SHP77 (cell line): ENCODE measurements at places on chromosomes 1 and 21.

GRCh38 chr1:211591980-211592493 is 13.1 kb upstream of the SLC30A1 start:
- no peak for DNase-seq

- no peak for DNase-seq
Measured at GRCh38 chr1:218693599-218693998, 348.5 kb downstream of the TGFB2 start.

GRCh38 chr1:117590273-117590925 is 15.4 kb upstream of the TENT5C start:
- peak; percentile 80 for DNase-seq

- no peak for DNase-seq
Measured at GRCh38 chr1:78229344-78229743, 183.6 kb downstream of the GIPC2 start.

DNA sequence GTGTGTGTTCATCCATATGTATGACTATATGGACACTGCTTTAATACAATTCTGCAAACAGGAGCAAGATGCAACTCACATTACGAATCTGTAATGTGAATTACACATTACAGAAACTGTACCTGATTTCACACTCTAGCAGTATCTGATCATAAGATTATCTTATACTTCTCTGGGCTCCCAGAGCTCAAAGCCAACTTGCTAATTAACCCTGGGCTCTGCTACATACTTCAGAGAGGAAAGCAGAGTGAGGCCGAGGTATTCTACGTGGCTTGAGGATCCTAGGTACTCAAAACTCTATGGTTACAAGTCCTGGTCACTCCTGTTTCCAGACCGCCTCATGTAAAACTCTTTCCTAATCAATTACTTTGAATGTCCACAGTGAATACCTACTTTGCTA is 149.2 kb upstream of the KRTAP19-8 start:
- DNase-seq: no peak

GRCh38 chr1:70284366-70284765 is 63.2 kb downstream of the SRSF11 start:
- DNase-seq: no peak

DNA sequence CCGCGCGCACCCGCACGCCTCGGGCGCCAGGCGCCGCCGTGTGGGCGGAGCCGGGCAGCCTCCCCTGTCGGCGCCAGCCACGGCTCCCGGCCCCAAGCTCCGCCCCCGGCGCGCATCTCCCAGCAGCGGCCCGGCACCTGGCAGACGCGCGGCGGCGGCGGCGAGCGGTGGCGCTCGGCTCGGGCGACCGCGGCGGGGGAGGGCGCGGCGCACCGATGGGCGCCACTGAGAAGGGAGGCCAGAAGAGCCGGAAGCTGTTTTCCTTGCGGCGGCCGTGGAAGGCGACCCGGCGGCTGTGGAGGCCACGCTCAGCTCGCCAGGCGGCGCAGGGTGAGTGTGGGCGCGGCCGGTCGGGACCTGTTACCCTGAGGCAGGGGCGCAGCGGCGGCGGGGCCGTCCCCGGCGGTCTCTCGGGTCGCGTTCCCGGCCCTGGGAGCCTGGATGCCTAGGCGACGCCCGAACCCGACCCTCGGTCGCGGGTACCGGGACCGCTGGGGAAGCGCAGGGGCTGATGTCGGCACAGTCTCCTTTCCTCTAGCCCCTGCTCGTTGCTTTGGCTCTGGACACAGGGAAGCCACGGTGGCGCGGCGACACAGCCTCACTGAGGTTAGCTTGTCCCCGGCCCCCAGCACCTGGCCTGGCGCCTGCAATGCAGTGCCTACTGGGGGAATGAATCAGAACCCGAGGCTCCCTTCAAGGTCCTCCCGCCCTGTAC is 54.9 kb upstream of the DNAJC6 start:
- peak; percentile 85 for DNase-seq

GRCh38 chr1:15636436-15636835 is 19.2 kb downstream of the DDI2 start:
- DNase-seq: no peak

- no peak for DNase-seq
Measured at GRCh38 chr1:180237869-180238476, 7.9 kb downstream of the LHX4 start.

DNA sequence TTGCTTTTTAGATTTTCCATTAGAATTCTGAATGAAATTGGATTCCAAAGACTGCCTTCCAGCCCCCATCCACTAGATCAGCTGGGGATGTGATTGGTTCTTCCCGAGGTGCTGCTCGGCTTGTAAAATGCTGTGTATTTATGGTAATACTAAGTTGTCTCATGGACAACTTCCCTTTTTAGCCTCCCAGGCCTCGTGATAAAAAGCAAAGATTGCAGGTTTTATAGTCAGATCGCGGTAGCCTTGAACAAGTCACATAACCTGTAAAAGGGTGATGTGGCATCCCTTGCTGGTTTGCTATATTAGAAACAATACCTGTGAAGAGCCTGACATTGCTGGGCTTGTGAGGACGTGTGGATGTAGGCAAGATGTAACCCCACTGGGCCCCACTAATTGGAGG is 10.4 kb downstream of the MUL1 start:
- DNase-seq: no peak

GRCh38 chr21:44337941-44338895 is 972 bp downstream of the CFAP410 start:
- peak; percentile 50 for DNase-seq

DNA sequence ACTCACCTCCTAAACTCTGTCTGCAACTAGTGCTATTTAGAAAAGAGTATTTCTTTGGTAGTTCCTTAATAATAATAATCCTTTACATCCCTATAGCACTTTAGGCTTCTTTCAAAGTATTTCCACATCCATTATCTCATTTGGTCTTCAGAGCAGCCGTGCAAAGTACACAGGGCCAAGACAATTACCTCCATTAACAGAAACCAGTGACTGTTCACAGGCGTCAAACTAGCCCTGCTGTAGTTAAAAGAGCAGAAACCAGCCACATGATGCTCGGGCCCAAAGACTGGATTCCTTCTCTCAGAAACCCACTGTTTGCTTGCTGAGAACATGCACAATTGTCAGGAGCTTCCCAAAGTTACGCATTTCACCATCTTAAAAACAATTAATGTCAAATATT is 396.0 kb upstream of the DAB1 start:
- DNase-seq: no peak

DNA sequence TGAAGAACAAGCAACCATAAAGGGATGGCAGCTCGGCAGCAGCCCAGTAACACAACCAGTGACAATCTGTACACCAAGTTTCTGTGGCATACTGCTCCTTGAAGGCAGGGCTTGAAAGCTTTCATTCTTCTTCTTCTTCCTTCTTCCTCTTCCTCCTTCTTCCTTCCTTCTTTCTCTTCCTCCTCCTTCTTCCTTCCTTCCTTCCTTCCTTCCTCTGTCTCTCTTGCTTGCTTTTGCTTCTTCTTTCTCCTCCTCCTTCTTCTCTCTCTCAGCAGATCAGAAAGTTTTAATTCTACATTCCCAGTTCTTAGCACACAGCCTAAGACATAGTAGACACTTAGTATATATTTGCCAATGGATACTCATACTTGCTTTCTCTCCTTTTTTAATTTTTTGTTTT is 95.9 kb downstream of the GLUL start:
- no peak for DNase-seq

GRCh38 chr1:175369696-175370095 is 177.1 kb upstream of the KIAA0040 start:
- no peak for DNase-seq

DNA sequence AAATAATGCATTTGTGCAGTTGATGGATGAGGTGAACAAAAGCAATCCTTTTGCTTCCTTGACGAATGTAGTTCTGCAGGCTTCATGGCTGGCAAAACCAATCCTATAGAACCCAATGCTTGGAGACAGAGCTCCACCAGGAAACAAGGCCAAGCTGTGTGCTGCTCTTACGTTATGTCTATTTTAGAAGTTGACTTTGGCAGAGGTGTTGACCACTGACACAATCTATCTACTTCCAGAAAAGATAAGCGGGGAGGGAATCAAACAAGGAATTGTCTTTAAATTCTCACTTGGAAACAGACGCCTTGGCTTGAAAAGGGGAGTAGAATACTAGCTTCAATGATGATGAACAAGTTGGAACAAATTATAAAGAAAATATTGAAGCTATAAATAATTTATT is 211.2 kb downstream of the SETD4 start:
- no peak for DNase-seq

DNA sequence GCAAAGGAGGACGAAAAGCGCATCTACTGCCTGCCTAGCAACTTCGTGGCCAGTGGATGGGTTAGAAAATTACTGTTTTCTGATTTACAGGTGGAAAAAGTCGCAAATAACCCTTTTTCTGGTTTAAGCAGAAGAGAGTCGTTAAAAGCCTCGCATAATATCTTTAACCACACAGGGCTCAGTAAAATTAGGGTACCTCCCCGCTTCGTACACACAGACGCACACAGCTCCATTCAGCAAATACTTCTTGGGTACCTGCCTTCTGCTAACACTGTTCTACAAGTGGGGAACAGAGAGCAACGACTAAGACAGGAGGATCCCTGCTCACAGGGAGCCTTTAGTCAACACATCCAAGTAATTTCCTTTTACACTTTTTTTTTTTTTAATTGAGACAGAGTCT is 704 bp downstream of the ALG6 start:
- DNase-seq: no peak

DNA sequence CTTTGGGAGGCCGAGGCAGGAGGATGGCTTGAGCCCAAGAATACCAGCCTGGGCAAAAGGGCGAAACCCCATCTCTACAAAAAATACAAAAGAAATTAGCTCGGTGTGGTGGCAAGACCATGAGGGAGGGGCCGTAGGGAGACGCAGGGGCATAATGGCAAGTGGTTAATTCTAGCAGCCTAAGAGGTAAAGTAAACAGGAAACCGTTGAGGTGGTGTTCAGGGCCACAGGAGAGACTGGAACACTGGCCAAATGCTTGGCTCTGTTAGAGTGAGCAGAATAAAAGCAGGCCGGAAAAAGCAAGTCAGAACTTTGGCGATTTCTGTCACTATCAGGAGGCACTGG is 89.2 kb downstream of the RIPK4 start:
- DNase-seq: peak; percentile 70
